ENCODE measurements at places on chromosomes 2 and 18. TPM values are rescaled to one million over a fixed set of nuclear protein-coding genes. Genes with fewer than 3 reads are reported as not detected.

GPBAR1 gene
- 0.20 TPM for total RNA-seq

NTSR2 gene
- not detected for total RNA-seq

DNA sequence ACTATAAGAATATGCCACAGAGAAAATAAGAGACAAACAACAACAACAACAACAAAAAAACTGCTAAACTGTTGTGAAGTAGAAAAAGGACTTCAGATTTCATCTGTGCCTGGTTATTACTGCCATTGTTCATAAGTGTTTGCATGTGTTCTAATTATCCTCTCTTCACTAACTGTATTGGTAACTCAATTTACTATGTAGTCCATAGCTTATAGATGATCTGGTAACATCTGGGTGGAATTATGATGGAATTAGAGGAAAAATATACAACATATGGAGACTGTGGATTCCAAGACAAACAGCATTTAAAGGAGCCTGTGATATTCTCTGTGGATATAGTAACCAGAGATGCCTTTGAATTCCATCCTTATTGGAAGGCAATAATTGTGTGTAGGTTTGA is 1891.5 kb upstream of the PIK3C3 start:
- H3K4me1 ChIP-seq: no peaks in the 10 kb centered on the region
- no peaks in the 10 kb centered on the region for H3K27me3 ChIP-seq
- H3K4me3 ChIP-seq: no peak overlapping the region

GRCh38 chr2:108304975-108305374 is 16.3 kb downstream of the SULT1C2 start:
- H3K27me3 ChIP-seq: no peaks in the 10 kb centered on the region
- no peak overlapping the region for H3K4me3 ChIP-seq
- H3K36me3 ChIP-seq: no peaks in the 10 kb centered on the region

GRCh38 chr2:127626917-127627739 is 18.8 kb upstream of the GPR17 start:
- no peak for DNase-seq
- peaks cover 8% of the 10 kb centered on the region for H3K4me1 ChIP-seq
- 0 out of 2 replicates have a peak, but pooled peaks cover 9% of the 10 kb centered on the region for H3K27me3 ChIP-seq
- no peaks in the 10 kb centered on the region for H3K36me3 ChIP-seq
- no peak overlapping the region for H3K27ac ChIP-seq

DNA sequence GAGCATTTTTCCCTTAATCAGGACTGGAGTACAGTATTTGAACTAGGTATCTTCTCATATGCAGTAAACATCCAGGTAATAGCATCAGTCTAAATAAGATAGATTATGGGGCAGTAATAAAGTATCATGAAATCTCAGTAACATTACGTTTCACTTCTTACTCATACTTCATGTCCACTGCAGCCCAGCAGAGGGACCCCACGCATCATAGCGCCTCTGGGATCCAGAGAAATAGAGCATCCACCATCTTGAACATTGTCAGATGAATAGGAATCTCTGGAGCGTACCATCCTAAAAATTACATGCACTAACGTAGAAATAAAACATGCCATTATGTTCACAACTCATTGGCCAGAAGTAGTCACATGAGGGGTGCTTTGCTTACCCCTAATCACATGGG is 499.0 kb downstream of the CPS1 start:
- no peaks in the 10 kb centered on the region for H3K27me3 ChIP-seq
- H3K4me1 ChIP-seq: no peaks in the 10 kb centered on the region
- no peak overlapping the region for H3K4me3 ChIP-seq
- DNase-seq: no peak
- no peaks in the 10 kb centered on the region for H3K36me3 ChIP-seq

- no peak overlapping the region for H3K27ac ChIP-seq
- no peaks in the 10 kb centered on the region for H3K36me3 ChIP-seq
- no peak overlapping the region for H3K4me3 ChIP-seq
Measured at GRCh38 chr2:227570615-227571014, 28.1 kb upstream of the SCYGR2 start.

DNA sequence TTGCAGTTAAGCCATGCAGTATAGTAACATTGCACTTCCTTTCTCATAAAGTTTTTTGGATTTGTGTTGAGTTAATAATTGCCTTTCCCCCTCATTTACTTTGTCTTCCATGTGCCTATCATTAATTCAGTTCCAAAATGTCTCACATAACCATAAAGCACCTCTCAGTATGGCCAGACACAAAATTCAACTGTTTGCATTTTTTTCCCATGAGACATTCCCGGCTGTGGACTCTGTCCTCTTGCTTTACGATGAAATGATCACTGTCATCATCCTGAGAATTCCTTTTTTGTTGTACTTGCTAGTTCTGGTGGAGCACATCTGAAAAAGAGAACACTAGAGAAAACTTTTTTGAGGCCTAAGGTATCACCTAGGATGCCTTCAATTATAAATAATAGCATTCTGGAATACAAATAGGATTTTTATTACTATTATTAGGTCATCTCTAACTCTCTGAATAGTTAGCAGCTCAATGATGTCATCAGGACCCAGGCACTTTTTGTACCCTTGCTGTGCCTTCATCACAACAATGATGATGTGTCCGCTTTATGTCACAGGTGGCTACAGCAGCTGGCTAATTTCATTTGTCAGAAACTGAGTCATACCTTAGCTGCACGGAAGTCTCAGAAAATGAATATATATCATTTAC is 8.5 kb upstream of the ATP8B1 start:
- no peak for DNase-seq
- H3K27me3 ChIP-seq: no peaks in the 10 kb centered on the region
- H3K4me1 ChIP-seq: peaks cover 26% of the 10 kb centered on the region

GRCh38 chr2:163574309-163574708 is 161.5 kb downstream of the FIGN start:
- peaks cover 12% of the 10 kb centered on the region for H3K4me1 ChIP-seq
- no peaks in the 10 kb centered on the region for H3K27me3 ChIP-seq
- no peak overlapping the region for H3K4me3 ChIP-seq
- H3K27ac ChIP-seq: no peak overlapping the region
- H3K36me3 ChIP-seq: no peaks in the 10 kb centered on the region

GRCh38 chr2:67955748-67956603 is 106.8 kb downstream of the C1D start:
- H3K27me3 ChIP-seq: 0 out of 2 replicates have a peak, but pooled peaks cover 5% of the 10 kb centered on the region
- no peak overlapping the region for H3K27ac ChIP-seq
- no peaks in the 10 kb centered on the region for H3K4me1 ChIP-seq
- no peak for DNase-seq
